ENCODE measurements at places on chromosomes 2 and 18.
A peak's percentile ranks its signal among the peaks of the same experiment; 100 is the strongest.

- DNase-seq: no peak
These were observed 90.0 kb upstream of the PPP1CB start for GRCh38 chr2:28661589-28662001.

DNA sequence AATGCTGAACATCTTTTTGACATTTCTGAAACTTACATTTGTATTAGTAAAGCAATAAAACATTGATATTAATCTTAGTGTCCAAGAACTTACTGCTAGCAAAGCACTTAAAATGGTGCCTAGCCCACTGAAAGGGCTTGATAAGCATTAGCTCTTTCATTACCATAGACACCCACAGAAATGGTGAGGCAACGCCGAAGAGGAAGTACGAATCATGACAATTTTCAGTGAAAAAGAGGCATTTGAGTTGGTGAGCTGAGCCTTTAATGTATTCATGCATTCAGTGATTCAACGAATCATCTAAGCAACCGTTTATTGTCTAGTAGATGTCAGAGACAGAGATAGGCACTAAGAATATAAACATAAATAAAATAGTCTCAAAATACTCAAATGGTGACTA, 101.1 kb downstream of the PIGN start:
- DNase-seq: no peak

DNA sequence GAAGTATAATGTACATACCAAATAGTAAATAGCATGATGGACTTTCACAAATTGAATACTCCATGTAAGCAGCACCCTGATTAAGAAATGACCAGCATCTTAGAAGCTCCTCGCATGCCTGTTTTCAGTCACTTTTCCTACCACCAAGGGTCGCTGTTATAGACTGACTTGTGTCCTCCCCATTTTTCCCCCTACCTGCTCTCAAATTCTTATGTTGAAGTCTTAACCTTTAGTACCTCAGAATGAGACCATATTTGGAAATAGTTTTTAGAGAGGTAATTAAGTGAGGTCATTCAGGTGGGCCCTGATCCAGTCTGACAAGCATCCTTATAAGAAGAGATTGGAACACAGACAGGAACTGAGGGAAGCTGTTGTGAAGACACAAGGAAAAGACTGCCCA, 125.9 kb downstream of the LYPD6 start:
- DNase-seq: no peak

DNA sequence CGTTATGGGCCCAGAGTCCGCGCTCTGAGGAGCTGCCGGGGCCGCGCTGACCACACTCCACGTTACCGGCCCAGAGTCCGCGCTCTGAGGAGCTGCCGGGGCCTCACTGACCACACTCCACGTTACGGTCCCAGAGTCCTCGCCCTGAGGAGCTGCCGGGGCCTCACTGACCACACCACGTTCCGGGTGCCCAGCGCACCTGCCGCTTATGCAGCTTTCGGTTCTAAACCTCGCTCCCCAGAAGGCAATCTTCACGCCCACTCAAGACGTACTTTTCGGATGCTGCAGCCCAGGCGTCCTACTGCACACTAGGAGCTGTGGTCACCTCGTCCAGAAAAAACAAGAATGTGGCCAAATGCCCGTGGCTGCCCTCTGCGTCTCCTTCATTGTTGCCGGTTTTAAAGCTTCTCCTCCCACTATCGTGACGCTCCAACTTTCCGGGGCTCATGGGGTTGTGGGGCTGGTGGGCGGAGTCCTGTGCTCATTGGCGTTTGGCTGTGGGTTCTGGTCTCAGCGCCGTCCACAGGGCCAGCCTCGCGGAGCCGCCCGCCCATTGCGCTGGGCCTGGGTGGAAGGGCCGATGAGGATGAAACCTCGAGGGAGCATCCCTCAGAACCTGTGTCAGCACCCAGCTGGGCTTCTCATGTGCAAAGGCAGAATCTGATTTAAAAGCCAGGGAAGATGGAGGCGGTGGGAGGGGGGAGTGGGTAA, 11.9 kb downstream of the KCNG2 start:
- no peak for DNase-seq

DNA sequence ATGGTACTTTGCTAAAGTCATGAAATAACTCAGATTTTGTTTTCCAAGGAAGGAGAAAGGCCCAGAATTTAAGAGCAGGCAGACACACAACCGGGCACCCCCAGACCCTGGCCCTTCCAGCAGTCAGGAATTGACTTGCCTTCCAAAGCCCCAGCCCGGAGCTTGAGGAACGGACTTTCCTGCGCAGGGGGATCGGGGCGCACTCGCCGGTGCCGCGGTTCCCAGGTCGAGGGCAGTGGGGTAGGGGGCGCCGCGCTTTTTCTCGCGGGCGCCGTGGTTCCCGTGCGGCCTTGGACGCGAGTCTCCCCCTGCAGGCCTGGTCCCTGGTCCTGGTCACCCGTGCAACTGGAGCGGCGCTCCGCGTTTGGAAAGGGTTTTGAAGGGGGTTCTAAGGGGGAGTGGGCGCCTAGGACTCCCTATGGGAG, 1.2 kb downstream of the ZNF236 start:
- DNase-seq: no peak

DNA sequence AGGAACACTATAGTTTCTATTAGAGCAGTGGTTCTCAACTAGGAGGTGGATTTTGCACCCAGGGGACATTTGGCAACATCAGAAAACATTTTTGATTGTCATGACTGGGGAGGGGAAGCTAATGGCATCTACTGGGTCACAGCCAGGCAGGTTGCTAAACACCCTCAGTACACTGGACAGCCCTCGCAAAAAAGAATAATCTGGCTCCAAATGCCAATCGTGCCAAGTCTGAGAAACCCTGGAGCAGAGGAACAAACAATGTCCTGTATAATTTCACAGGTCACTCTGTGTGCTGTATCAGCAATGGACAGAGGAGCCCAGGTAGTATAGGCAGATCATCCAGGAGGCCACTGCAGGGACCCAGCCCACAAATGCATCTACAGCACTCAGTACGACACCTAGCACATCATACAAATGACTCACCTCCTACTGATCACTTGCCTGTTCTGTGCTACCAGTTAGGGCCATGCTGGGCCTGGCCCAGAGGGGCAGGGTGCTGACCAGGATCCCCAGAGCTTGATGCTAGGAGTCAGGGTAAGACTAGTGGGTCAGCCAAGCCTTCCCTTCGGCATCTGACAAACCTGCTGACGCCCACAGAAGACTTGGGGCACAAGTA, 37.6 kb downstream of the SFXN5 start:
- DNase-seq: no peak

DNA sequence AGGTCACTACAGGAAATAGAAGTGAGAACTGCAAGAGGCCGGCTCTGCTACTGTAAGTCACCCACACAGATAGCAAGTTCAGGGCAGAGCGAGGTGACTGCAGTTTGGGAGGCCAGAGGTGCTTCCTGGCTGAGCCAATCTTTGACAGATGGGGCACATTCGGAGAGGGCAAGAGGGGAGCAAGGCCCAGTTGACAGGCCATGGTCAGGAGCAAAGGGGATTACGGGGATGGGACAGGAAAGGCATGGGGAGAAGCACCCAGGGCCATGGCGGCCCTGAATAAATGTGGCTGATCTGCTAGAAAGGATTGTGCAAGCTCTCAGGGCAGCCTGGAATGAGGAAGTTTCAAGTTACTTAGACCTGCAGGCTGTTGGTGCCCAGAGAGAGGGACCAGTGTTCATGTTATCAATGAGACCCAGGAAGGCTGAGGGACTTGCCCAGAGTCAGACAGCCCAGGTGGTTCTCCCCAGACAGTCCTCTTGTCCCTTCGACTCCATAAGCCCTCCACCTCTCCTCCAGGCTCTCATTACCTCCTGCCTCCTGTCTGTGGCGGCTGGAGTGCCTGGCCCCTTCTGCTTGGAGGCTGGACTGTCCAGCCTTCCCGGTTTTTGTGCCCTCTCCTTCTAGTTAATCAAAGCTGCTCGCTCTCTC, 123.3 kb downstream of the CTIF start:
- DNase-seq: no peak

- DNase-seq: no peak
These were observed 21.1 kb downstream of the UGP2 start for GRCh38 chr2:63862806-63863205.

DNA sequence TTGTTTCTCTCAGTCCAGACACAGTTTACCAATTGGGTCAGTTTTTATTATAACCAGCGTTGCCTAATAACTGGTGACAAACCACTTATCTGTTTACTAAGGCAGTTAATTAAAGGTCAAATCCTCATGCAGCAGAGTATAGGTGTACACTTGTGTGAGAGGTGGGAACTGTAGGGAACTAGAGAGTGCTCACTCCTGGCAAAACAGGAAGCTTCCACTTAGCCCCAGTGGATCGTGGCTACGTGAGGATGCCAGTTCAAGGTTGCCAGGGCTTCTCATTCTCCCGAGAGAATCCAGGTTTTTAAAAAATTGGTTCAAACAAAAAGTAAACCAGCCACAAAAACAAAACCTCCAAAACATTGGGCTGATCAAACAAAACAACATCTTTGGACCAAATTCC, 8.1 kb downstream of the CYBRD1 start:
- DNase-seq: no peak

GRCh38 chr2:239936838-239937581, 88.1 kb downstream of the NDUFA10 start:
- DNase-seq: no peak

- DNase-seq: no peak
These were observed 153.3 kb upstream of the NOSTRIN start for GRCh38 chr2:168649105-168649504.

DNA sequence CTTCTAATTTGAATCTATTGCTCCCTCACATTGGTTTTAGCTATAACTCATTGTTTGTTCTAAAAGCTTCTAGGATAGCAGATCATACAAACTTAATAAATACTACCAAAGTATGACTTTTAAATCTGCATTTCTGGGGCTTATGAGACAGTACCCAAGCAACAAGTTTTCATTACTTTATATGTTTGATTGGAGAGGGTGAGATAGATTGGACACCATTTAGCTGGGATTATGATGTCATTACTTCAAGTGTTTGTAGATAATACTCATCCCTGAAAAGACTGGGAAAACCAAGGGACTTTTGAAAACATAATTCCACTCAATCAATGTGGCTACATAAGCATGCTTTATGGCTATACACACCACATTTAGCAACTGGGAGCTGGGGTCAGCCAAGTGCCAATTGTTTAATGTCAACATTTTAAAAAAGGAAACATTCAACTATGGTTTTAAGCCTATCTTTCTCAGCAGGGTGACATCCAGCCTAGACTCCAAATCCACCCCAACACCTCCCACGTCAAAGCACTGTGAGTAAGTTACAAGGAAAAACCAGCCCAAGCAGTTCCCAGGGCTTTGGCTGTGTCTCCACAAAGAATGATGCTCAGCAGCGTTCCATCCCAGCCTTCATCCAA, 119.9 kb downstream of the ETAA1 start:
- peak; percentile 89 for DNase-seq

DNA sequence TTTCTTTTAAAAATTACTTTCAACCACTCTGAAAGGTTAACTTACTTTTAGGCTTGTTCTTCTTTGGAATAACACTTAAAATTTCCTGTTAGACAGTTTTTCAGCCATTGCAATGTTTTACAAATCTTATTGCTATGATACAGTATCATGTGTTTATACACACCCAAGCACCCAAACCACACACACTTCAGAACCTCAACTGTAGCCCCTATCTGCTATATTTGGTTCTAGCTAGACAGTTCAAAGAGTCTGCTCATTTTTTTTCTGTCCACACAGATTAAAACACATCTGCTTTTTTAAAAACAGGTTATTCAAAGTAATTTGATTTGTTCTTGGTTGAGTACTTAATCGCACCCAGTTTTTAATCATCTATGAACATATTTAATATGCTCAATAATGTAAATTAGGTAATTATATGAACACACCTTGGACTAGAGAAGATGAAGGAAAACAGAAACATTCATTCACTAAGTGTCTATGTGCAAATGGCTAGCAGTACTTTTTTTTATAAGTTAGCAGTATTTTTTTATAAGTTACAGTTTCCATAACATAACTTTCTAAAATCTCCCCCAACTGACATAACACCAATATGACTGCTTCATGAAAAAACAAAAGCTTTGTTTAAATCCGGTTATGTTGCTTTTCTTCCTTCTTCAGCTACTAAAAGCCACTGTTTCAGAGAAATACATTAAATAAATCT, 17.6 kb downstream of the FBXO11 start:
- no peak for DNase-seq

GRCh38 chr2:191231995-191232394, 13.2 kb upstream of the MYO1B start:
- DNase-seq: no peak

GRCh38 chr2:65922030-65922429, 489.6 kb upstream of the SPRED2 start:
- no peak for DNase-seq

GRCh38 chr2:171972329-171972982, 27.3 kb upstream of the METAP1D start:
- DNase-seq: no peak

GRCh38 chr2:72554381-72554780, 271.5 kb downstream of the EXOC6B start:
- no peak for DNase-seq

GRCh38 chr2:105725388-105725787, 19.3 kb upstream of the NCK2 start:
- DNase-seq: no peak

DNA sequence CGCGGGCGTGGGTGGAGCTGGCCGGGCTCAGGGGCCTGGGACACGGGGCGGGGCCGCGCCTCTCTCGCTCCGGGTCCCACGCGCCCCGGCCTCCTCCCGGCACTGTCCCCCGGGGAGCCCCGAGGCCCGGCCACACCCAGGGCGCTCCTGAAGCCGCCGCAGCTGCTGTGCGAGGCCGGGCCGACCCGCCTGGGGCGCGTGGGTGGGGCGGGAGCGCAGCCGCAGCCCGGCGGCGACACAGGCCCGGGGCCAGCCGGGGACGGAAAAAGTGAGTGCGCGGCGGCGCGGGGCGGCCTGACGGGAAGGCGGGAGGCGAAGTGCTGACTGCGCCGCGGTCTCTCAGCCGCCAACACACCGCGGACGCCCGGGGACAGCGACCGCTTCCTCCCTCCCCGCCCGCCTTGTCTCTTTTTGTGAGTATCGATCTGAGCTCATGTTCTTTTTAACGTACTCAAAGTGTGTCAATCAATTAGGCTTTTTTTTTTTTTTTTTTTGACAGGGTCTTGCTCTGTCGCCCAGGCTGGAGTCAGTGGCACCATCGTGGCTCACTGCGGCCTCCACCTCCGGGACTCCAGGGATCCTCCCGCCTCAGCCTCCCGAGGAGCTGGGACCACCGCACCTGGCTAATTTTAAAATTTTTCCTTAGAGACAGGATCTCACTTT, 14.5 kb downstream of the PDCD1 start:
- no peak for DNase-seq

All from non-pigmented ciliary epithelial cell (primary cell).